AG09319 (cell line): ENCODE measurements at places on chromosomes 3 and 15.

DNA sequence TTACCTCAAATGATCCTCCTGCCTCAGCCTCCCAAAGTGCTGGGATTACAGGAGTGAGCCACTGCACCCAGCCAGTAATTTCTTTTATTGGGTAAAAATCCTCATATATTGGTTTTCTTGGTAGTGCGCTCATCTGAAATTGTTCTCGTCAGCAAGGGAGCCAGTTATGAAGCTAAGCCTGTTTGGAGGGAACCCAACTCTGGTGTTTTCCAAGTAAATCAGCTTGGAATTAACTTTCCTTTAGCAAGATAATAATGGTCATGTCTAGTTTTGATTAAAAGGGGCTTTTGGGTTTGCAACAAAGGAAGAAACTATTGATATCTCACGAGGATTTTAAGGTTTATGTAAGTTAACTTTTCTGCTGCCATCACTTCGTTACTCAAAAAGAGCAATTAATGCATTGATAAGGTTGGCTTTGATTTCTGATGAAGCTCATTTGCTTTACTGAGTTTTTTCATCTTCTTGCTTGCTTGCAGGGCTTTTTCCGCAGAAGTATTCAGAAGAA is 72.7 kb downstream of the RARB start:
- no peak for DNase-seq

DNA sequence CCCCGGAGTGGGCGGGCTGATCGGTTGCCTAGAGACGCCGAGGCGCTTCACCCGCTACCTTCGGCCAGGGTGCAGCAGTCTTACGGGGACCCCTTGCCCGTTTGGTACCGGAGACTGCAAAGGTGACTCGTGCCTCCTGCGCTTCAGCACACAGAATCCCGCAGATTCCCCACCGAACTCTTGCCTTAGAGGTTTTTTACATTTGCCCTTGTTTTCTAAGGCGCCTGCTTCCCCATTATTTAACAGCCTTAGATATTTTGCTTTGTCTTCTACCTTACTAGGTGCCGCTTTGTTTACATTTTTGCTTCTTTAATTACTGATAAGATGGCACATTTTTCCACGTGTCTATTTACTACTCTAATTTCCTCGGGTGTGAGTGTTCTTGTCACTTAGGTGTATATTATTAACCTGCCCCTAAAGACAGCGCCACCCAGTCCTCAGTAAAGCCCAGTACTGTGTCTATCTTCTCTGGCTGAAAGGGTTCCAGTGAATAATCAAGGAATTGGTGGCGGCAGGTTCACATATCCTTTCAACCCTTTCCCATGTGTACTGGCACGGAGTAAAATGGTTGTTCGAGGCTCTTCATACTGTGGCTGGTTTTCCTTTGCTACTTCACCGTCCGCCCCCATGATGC is 573 bp upstream of the CEP152 start:
- no peak for DNase-seq

GRCh38 chr15:39951561-39951960 is 17.6 kb downstream of the EIF2AK4 start:
- no peak for DNase-seq

DNA sequence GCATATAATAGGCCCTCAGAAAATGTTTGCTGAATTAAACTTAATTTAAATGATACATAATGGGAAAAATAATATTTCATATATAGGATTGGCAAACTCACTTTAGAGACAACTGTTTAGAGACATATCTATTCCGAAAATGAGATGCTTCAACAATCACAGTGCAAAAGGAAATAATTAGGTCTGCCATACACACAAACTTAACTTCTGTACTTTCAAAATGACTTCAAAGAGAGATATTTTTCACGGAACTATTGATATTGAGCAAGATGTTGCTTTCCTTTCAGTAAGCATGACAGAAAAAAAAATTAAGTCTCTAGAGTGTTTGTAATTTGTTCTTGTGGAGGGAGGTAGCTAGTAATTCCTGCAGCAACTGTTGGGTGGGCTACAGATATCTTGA is 769.5 kb downstream of the TUSC7 start:
- DNase-seq, result no peak
